ENCODE measurements at places on chromosomes 5 and 9.

DNA sequence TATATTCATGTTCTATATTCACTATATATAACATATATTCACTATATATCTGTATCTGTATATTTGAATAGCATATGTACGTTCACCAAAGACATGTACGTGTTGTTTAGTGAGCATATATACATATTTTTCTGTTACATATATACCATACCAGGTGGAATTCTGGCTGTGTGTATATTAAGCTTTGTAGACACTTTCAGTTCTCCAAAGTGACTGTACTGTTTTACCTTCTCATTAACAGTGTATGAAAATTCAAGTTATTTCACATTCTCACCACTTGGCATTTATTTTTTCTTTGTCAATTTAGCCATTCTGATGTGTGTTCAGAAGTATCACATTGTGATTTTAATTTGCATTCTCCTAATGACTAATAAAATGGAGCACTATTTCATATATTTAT is 52.2 kb downstream of the DROSHA start:
- DNase-seq: no peak

DNA sequence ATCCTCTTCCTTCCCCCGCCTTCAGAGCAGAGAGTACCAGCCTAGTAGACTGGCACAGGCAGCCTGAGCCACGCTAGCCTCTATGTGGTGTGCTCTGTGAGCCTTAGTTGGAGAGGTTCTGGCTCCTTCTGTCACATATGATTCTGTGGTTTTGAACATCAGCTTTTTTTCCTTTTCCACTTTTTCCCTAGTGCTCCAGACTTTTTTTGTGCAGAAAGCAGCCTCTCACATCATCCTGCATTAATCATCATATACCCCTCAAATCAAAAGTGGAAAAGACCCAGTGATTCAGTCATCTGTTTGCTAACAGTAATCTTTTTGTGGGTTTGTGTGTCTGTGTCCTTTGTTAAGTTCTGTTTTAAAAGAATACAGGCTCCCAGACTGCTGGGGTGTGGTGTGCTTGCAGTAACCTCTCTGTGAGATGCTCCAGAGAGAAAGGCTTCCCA is 663.9 kb upstream of the RGMB start:
- no peak for DNase-seq

GRCh38 chr5:88886252-88886651 is 3.3 kb upstream of the MEF2C start:
- no peak for DNase-seq

GRCh38 chr9:135479469-135480052 is at the start of gene PPP1R26:
Gene PPP1R26 (plus strand): TSS chr9:135479782. CDS start chr9:135484511, 4,729 bp downstream.
- no peak for DNase-seq

- no peak for DNase-seq
These were observed 442.4 kb downstream of the ENC1 start for GRCh38 chr5:74198156-74198555.

DNA sequence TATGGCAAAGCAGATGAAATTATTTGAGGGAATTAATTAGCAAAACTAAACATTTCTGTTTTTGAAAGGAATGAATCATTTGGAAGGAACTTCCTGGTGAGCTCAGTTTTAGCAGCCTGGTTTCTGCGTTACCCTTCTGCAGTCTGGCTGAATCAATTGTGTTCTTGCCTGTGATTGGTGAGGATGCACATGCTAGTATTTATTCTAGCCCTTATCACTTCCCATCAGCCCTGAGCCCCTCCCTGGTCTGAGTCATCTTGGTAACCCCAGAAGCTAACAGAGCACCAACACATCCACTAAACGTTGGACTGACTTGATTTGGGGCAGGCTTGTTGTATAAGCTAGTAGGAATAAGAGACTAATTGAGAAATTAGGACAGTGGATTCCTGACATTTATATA is 6.6 kb downstream of the TJP2 start:
- peak; percentile 98 for DNase-seq

- no peak for DNase-seq
These were observed 13.2 kb upstream of the BOD1 start for GRCh38 chr5:173629628-173630027.

GRCh38 chr5:179368806-179369529 is 23.7 kb upstream of the ADAMTS2 start:
- DNase-seq: no peak

GRCh38 chr9:107675351-107676259 is 186.0 kb upstream of the KLF4 start:
- no peak for DNase-seq

DNA sequence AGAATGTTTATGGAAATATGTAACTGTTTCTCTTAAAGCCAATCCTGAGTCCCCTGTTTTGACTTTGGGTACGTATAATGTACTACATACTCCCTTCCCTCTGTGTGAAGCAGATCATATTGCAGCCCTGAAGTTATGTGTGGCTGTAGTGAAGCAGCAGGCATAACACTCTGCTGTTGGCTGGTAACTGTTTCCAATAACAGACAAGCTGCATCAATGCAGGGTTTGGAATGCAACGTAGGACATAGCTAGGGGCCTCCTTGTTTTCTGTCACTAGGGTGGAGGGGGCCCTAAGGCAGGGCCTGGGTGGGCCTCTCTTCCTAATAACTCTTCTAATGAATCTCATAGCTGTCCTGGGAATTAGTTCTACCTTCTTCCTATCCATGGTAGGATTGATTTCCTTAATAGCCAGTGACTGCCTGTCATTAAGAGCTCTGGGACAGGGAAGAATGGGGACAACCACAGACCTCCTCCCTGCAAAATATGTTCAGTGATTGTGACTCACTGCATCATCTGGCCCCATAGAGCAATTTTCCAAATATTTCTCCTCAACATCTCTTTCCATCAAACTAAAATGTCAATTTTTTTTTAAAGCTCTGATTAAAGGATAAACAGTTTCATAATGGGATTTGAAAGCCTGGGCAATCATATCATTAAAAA is 129.6 kb upstream of the HMHB1 start:
- DNase-seq: no peak

DNA sequence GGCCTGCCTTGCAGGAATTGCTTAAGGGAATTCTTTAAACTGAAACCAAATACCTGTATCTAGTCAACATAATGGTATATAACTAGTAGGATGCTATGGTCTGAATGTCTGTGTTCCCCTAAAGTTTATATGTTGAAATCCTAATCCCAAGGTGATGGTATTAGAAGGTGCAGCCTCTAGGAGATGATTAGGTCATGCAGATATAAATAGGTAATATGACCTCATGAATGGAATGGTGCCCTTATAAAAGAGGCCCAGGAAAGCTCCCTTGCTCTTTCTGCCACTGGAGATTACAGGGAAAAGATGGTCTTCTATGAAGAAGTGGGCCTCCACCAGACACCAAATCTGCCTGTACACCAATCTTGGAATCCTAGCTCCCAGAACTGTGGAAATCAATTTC is 7.4 kb upstream of the KIAA1958 start:
- DNase-seq: no peak

DNA sequence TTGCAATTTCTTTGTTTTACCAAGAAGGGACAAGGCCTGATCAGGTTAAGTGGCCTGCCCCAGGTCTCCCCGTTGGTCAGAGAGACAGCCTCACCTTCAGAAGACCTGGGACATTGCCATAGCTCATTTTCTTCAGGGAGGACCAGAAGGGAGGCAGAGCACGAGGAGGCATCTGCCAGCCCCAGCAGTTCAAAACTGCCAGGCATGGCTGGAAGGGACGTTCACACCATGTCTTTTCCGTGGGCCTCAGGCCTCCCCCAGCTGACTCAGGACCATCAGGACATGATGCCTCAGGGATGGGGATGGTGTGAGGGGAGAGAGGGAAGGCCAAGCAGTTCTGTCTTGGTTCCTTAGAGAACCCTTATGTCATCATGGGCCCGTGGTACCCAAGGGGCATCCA is 16.5 kb downstream of the IGIP start:
- no peak for DNase-seq

- DNase-seq: no peak
These were observed 488.4 kb downstream of the SEMA5A start for GRCh38 chr5:9057406-9058000.

Measured in pulmonary artery endothelial cell (primary cell).